Fibroblast of the aortic adventitia (primary cell): ENCODE measurements at places on chromosomes 4 and X.
A peak's percentile ranks its signal among the peaks of the same experiment; 100 is the strongest.

DNA sequence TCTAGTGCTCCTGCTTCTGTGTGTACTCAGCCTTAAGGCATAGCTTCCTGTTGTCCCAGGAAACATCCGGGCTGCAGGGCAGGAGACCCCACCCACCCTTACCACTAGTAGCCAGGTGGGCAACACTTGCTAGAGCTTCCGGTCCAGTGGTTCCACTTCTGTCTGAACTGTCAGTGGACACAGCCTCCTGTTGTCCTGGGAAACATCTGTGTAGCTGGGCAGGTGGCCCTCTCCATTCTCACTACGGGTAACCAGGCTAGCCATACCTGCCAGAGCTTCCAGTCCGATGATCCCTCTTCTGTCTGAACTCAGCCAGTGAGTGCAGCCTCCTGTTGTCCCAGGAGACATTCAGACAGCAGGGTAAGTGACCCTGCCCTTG lies 372.2 kb downstream of the INPP4B start:
- DNase-seq = no peak

- DNase-seq = no peak
Measured at GRCh38 chr4:176186067-176186466, 9.3 kb downstream of the SPATA4 start.

- DNase-seq = no peak
Measured at GRCh38 chr4:96312046-96312685, 472.3 kb downstream of the PDHA2 start.

DNA sequence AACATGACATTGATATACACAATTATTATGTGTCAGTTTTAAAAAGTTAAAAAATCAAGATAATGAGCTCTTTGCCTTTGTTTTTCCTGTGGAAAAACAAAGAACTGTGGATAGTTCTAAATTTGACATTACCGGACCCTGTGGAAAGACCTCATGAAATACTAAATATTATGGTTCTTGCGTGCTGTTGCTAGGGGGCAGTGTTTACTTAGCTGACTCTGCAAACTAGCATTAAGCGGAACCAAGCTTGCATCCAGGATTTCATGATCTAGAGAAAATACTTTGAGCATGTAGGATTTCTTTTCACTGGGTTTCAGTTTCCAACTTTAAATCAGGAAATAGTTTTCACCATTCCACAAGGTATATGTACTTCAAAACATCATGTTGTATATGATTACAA lies 33.6 kb downstream of the CLCN4 start:
- DNase-seq = peak; percentile 88

DNA sequence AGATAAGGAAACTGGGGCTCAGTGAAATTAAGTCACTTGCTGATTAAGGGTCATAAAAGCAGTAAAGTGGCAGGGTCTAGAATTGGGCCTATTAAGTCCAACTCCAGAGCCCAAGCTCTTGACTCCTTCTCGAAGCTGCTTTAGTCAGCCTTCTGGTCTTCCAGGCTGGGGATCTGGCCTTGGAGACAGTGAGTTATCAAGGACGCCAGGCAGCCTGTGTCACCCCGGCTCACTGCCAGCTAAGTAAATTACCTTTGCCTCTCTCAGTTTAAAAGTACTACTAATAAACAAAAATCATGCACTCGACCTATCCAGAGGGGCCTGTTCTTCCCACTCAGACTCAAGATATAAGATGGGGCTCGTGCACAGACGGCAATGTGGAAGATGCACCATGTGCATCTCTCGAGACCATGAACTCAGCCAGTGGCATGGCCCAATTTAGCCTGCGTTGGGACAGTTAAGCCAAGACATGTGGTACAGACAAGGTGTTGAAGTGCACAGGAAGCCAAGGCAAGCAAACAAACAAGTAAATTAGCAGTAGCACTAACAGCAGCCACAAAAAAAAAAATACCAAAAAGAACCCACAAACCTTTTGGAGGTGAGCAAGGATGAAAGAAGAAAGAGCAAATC lies 62.0 kb upstream of the MAP3K15 start:
- DNase-seq = no peak

DNA sequence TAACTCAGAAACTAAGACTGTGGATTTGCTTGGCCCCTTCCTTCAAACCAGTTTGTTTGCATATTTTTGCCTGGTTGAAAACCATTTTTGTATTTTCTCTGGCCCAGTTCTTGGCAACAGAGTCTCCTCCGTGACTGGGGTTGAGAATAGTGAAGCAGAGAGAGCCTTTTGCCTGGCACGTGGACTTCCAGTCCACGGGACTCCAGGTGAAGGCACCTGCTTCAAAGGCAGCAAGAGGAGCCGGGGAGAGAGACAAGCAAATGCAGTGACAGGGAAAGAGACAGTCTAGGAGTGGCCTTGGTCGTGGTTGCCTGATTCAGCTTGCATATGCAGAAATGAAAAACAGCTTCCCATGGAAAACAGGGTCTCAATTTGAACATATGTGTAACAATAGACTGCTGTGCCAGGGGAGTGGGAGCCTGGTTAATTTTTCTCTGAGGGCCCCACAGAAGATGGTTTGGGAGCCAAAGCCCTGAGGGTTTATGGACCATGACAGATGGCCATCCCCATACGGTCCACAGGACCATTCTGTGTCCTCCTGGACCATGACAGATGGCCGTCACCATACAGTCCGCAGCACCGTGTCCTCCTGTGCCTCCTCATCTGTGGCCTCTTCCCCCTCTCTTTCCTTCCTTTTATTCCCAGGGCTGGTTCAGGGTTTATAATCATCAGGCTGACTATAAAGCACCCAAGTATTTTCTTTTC lies 272.2 kb upstream of the RASGEF1B start:
- no peak for DNase-seq

GRCh38 chr4:115229873-115230272 lies 116.5 kb upstream of the NDST4 start:
- no peak for DNase-seq

GRCh38 chr4:56612282-56612681 lies 68.8 kb downstream of the HOPX start:
- no peak for DNase-seq

DNA sequence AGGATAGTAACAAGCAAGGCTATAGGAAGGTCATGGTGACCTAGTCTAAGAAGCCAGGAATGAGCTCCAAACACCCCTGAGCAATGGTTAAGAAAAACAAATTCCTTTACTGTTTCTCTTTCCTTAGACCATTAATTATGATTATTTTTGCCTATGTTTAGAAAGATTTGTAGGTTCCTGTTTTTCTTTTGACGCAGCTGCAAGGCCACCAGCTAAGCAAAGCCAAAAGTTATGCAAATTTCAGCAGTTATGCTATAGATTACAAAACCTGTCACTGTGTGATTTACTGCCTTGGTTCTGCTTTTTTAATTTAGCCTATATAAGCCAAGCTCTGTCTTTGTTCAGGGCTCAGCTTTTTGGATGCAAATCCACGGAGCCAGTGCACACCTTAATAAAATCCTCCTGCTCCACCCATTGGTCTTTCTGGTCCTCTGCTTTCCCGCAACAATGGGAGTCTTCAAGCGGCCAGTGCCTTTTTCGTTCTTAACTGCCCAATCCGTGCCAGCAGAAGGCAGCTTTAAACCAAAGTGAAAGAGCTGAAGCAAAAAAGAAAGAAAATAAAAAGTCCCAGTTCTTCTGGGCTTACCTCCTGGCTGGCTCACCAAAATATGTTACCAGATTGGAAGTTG lies 1.4 kb upstream of the CEP135 start:
- peak; percentile 21 for DNase-seq

DNA sequence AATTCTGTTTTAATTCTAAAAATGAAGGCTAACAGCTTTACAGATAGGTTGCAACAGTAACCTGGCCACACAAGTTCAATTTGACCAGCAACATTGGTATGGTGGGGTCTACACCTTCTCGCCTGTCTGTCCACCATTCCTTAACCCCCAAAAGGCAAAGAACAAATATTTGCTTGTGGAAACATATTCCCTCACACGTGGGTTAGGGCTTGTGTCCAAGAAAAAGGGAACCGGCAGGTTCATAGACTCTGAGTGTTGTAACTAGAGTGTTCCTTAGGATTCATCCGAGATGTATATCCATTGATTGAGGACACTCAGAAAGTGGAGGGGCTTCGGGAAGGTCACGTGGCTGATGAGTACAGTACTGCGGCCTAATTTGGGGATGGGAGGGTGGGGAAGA lies 54.1 kb downstream of the C4orf51 start:
- peak; percentile 18 for DNase-seq

GRCh38 chrX:27598312-27598711 lies 8.2 kb downstream of the DCAF8L2 start:
- peak; percentile 51 for DNase-seq

GRCh38 chrX:130136961-130137360 lies 26.7 kb upstream of the ELF4 start:
- DNase-seq = no peak

- DNase-seq = peak; percentile 11
Measured at GRCh38 chrX:53294024-53294648, 12.8 kb upstream of the IQSEC2 start.

DNA sequence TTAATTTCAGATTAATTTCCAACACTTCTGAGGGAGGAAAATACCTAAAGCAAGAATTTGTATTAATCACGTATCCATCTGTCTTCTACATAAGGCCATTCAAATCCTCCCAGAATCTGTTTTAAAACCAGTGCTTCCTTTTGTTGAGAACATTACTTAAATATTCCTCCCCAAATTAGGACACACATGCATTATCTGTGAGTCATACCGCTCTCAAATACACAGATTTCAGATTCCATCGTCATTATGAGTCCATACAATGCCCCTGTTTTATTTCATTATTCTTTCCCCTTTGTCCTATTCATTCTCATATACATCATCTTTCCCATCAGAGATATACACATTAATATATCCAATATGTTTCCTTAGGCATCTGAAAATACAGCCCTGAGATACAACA lies 57.3 kb upstream of the PRSS12 start:
- peak; percentile 61 for DNase-seq

DNA sequence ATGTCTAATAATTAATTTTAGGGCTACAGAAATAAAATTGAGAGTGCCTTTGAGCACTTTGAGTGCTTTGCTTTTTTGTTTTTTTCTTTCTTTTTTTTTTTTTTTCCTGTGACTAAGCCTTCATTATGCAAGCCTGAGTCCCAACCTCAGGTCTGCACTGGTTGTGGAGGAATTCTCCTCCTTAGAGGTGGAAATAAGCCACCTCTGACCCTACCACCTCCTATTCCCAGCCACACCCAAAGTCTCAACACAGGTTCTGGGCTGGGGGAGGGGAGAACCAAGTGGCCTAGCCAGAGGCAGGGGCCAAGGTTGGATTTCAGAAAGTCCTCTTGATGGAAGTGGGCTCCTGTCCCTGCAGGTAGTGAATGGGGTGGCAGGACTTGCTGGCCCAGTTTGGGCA lies 180.2 kb downstream of the ARAP2 start:
- no peak for DNase-seq

GRCh38 chrX:153407736-153408135 lies 3.5 kb upstream of the ZFP92 start:
- DNase-seq = no peak

GRCh38 chrX:14690553-14690952 lies 161.2 kb downstream of the GLRA2 start:
- DNase-seq = no peak

DNA sequence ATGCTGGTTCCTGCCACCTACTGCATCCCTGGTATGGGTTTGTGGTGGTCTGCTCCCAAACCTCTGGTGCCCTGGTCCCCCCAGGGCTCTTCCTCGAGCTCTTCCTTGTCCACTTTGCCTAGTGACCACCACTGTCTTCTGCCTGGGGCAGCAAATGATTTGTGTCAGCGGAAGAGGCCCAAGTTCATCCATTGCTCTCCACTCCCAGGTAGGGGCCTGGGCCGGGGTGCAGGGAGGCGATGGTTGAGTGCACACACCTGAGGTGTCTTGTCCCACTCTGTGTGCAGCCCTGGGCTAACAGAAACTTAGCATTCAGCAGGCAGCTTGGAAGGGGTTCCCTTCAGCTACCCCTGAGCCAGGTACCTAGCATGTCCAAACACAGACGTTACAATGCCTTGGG lies 75.6 kb upstream of the SOX3 start:
- no peak for DNase-seq

GRCh38 chr4:66539745-66540144 lies 869.5 kb upstream of the EPHA5 start:
- peak; percentile 41 for DNase-seq

DNA sequence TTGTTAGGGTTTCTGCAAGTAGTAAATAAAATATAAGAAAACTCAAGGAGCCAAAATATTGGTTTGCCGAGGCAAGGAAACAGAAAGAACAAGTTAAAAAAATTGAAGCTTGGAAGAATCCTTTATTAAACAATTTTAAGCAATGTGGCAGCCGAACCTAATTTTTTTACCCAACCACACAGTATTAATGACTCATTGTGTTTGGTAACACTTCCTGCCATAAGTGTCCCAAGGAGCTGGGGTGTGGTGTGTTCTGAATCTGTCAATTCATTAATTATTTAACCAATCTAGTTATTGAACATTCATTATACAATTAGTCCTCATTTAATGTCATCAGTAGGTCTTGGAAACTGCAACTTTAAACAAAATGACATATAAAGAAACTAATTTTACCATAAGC lies 19.3 kb upstream of the CPE start:
- peak; percentile 60 for DNase-seq

DNA sequence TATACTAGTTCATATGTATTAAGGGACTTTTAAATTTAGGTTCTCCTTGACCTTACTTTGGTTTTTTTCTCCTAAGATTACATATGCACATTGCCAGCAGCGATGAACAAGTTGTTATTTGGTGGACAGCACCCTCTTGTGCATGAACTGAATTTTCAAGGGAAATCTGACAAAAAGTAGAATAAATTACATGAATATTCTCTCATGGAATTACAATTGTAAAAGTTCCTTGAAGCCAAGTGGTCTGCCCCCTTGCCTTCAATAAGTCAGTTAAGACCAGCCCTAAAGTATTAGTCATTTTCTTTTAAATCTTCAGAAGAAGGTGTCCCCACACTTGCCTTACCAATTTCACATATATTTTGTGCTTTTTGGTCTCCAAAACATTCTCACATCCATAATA lies 30.7 kb upstream of the SMARCA5 start:
- peak; percentile 80 for DNase-seq
